Cardiac muscle cell (in vitro differentiated cells and primary cell): ENCODE measurements at places on chromosomes 12 and 14. TPM values are rescaled to one million over a fixed set of nuclear protein-coding genes. Genes with fewer than 3 reads are reported as not detected.

GUCY2C gene
- not detected in 2 replicates for total RNA-seq

TAS2R8 gene
- total RNA-seq: 0.45 TPM in 1 of 2 replicates, not detected in the other

LALBA gene
- total RNA-seq: not detected in 2 replicates

NUP107 gene
- 28.1 and 33.4 TPM in 2 replicates for total RNA-seq

KCNC2 gene
- total RNA-seq: not detected in 2 replicates

IKZF4 gene
- total RNA-seq: 9.7 and 11.5 TPM in 2 replicates

CD9 gene
- total RNA-seq: 11.6 and 15.8 TPM in 2 replicates

RFX4 gene
- total RNA-seq: not detected in 2 replicates

PTPN6 gene
- 17.4 and 19.2 TPM in 2 replicates for total RNA-seq

EPYC gene
- not detected in 2 replicates for total RNA-seq

SLC8A3 gene
- total RNA-seq: 0.09 and 0.46 TPM in 2 replicates

GRCh38 chr12:42868291-42868690 lies 278.7 kb upstream of the PRICKLE1 start:
- DNase-seq: no peak

- DNase-seq: no peak
Measured at GRCh38 chr12:8145754-8146441, 10.9 kb upstream of the ZNF705A start.

GRCh38 chr14:52422650-52423356 lies 108.7 kb downstream of the PTGER2 start:
- DNase-seq: no peak

- no peak for DNase-seq
Measured at GRCh38 chr12:77104286-77104685, 38.9 kb upstream of the E2F7 start.

DNA sequence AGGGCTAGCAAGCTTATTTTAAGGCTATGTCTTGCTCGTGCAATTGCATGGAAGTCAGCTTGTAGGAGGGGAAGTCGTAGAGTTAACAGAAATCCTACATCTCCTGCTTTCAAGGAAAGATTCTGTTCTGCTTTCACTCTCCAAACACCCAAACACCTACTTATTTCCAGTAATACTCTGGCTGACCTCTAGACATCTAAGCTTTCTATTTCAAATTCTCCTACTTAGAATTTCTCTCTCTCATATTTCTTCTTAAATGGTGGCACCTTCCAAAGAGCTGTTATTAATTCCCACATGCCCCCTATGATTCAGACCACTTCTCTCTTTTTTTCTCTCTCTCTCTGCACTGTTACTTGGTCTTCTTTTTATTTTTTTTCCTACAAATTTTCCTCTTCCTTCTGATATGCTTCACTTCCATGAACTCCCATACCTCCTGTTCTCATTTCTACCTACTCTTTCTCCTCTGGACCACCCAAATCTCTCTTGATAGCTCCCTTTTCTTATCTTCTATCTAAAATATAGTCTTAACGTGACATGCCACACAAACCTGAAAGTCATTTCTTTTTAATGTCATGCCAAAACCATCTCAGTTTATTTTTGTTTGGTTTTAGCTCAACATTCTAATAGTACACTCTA lies 90.8 kb downstream of the RPS6KA5 start:
- DNase-seq: peak; percentile 59

DNA sequence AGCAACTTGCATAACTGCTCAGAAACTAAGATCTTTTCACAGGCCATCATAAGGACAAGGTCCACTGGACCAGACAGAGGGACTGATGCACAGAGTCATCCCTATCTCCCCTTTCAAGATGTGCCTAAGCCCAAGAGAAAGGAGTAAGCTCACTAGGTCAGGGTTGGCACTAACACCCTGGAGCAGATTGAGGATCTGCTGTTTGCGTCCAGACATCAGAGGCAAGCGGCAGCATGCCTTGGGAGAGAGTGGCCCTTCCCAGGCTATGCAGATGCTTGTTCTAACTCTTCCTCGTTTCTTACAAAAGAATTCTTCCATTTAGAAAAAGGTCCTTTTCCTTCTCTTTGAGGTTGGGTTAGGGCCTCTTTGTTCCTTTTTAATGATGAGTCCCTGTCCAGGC lies 187.2 kb downstream of the KCNA5 start:
- DNase-seq: no peak

DNA sequence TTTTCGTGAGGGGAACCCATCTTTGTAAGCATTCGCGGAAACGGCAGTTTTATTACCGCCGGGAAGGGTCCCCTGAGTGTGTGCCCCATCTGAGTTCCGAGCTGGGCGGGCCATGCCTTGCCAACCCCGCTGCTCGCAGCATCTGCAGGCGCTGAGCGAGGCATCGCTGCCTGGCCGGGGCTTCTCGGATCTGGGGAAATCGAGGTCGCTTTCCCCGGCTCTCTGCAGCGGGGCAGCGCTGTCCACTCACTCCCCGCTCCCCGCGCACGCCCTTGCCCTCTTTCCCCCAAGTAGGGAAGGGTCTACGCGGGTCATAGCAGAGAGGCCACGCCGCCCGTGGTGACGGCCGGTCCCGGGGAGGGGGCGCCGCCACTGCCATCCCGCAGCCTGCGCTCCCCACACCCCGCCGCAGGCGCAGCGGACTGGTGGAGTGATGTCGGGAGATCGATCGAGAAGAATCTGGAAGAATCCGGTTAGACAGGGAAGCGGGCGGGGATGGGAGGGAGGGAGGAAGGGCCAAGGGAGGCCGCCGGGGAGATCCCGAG lies 507 bp upstream of the FKBP4 start:
- DNase-seq: no peak

DNA sequence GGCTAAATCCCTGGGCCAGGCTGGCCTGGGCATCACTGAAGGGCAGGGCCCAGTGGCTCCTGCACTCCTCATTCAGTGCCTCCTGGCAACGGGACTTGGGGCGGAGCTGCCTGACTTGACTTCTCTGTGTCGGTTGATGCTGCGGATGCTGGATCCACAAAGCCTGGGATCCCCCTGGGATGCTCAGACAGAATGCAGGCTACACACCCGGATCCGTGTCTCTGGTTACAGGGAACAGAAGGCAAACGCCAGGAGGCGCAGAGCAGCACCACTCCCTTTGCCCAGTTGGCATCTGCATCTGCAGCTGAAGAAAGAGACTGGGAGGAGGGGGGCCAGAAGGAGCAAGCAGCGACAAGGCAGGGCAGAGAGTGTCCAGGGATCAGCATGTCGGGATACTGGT lies 154.5 kb upstream of the FKBP4 start:
- no peak for DNase-seq

DNA sequence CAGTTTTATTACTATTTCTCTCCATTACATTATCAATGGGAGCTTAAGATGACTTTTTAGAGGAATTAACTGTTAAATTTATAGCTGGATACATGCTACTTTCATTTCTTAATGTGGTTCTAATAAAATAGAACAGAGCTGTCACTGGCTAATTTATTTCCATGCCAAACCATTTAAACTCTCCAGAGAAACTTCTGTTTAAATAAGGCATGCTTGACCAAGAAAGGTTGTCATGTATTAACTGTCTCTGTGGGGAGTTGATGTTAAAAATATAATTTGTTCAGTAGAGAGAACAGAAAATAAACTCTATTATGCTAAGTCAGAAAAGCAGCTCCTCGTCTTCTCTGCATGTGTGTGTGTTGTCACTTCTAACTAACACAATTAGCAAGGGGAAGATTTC lies 447.4 kb downstream of the SLC16A7 start:
- DNase-seq: no peak

DNA sequence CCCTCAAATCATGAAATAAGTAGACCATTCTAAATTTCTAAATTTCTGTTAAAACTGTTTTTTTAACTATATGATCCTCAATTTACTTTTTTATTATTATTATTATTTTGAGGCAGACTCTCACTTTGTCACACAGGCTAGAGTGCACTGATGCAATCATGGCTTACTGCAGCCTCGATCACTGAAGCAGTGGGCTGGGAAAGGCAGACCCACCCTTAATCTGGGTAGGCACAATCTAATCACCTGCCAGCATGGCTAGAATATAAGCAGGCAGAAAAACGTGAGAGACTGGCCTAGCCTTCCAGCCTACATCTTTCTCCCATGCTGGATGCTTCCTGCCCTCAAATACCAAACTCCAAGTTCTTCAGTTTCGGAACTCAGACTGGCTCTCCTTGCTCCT lies 2.3 kb downstream of the ERO1A start:
- DNase-seq: no peak

GRCh38 chr12:78928200-78929074 lies 63.9 kb downstream of the SYT1 start:
- DNase-seq: peak; percentile 51

DNA sequence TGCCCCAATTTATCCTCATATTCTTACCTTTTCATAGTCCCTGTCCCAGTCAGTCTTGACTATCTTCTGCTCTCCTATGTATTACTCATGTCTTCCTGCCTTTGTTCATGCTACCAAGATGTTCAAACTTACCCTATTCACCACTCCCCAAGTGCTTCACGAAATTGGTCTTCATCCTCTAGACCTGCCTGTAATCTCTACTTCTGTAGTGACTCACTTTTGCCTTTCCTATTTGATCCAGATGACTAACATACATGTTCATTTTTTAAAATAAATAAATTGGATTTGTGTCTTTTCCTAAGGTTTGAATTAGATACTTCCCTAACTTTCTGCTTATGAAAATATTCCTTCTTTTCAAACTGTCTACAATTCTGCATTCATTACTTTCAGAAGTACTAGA lies 107.7 kb upstream of the PPM1H start:
- no peak for DNase-seq

GRCh38 chr14:92783813-92784431 lies 10.2 kb upstream of the GOLGA5 start:
- DNase-seq: peak; percentile 64

GRCh38 chr14:72929316-72930080 lies 3.2 kb downstream of the DCAF4 start:
- no peak for DNase-seq

- DNase-seq: no peak
Measured at GRCh38 chr12:124663771-124664366, 96.5 kb upstream of the NCOR2 start.

DNA sequence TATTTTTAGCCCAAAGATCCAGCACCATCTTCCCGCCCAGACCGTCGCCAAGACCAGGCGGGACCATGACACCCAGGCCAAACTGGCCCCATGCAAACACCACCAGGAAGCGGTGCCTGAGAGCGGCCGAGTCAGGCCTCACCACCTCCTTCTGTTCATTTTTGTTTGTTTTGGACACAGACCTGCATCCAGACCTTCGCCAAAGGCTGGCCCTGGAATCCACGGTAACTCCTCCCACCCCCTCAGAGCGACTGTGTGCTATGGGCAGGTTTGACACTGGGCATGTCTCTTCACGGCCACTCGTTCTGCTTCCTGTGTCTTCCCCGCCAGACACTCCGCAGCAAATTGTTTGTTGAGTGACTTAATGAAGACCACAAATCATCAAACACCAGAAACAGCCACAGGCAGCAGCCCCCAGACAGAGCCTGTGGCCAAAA lies 47.1 kb downstream of the NCOR2 start:
- DNase-seq: no peak

DNA sequence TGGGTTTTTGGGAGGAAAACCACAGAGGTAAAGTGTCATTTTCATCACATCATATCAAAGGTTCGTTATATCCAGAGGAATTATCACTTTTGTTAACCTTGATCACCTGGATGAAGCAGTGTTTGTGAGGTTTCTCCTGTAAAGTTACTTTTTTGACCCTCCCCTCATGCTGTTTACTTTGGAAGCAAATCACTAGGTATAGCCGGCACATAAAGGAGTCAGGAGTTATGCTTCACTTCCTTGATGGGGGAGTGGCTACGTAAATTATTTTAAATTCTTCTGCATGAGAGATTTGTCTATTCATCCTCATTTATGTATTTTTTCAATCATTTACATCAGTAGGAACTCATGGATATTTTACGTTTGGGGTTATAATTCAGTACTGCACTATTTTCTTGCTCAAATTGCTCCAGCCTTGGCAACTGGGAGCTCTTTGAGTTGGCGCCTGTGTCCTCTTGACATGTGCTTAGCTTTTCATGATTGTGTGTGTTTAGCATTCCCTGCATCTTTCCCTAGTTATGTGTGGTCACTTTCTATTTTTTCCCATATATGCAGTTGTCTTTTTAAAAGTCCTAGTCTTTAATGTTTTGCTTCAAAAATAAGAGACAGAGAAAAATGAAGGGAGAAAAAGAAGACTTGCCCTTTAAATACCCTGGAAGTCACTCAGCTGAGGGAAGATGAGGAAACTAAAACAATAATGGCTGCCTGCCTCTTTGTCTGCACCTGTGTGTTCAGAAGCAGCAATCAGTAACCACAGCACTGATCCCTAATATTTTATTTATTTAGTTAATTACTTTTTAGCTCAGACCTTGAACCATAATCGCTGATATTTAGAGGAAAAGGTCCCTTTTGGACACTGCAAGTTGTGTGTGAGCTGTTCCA lies 62.1 kb downstream of the ZNF641 start:
- DNase-seq: no peak

GRCh38 chr12:2236506-2237294 lies 183.9 kb downstream of the CACNA1C start:
- no peak for DNase-seq

DNA sequence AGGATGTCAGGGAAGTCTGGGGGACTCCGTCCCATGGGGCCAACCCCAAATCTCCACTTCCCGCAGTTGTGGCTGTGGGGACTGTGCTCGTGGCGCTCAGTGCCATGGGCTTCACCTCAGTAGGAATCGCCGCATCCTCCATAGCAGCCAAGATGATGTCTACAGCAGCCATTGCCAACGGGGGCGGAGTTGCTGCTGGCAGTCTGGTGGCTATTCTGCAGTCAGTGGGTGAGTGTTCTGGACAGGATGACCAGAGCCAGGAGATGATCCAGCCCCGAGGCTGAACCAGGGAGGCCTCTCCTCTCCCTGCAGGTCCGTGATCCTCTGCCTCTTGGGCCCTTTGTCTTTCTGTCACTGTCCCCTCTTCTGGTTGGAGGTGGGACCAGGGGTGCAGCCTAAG lies 8.8 kb upstream of the IFI27 start:
- DNase-seq: no peak

GRCh38 chr12:106226884-106227640 lies 20.8 kb downstream of the CKAP4 start:
- peak; percentile 74 for DNase-seq
